ENCODE measurements at places on chromosomes 1 and 21.

DNA sequence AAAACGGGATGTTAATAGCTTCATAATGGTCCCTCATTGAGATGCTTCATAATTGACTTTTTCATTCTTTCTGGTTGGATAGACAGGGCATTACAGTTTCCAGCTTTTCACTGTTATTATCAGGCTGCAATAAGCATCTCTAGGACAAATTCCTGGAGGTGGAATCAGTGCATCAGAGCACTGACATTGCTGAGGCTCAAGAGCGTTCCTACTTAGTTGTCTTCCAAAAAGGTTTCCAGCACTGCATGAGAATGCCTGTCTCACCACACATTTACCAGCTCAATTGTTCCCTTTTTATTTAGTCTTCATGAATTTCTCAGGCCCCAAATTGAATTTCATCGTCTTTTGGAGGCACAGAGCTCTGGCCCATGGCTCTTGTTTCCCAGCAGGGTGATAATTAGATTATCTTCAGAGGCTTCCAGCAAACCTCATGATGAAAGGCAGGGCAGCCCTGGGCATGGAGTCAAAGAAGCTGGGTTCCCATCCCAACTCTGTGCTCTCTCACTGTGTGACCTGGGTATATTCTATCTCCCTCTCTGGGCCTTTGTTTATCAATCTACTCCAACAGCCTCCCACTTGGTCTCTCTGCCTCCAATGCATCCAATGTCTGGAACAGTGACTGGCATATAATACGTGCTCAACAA lies 451.4 kb downstream of the PTPRU start:
- peak; percentile 33 for DNase-seq

- no peak for DNase-seq
Observed at GRCh38 chr1:40899230-40899870, 37.2 kb upstream of the CITED4 start.

GRCh38 chr1:193549081-193549480 lies 362.7 kb upstream of the B3GALT2 start:
- DNase-seq = no peak

GRCh38 chr1:28341591-28341990 lies 12.8 kb downstream of the MED18 start:
- no peak for DNase-seq

GRCh38 chr1:25802915-25803314 lies 2.9 kb downstream of the SELENON start:
- DNase-seq = no peak

GRCh38 chr21:36463991-36464390 lies 15.9 kb downstream of the CLDN14 start:
- no peak for DNase-seq

GRCh38 chr1:171127099-171127498 lies 36.4 kb downstream of the FMO3 start:
- DNase-seq = no peak

GRCh38 chr1:83625646-83626045 lies 373.3 kb downstream of the TTLL7 start:
- no peak for DNase-seq

DNA sequence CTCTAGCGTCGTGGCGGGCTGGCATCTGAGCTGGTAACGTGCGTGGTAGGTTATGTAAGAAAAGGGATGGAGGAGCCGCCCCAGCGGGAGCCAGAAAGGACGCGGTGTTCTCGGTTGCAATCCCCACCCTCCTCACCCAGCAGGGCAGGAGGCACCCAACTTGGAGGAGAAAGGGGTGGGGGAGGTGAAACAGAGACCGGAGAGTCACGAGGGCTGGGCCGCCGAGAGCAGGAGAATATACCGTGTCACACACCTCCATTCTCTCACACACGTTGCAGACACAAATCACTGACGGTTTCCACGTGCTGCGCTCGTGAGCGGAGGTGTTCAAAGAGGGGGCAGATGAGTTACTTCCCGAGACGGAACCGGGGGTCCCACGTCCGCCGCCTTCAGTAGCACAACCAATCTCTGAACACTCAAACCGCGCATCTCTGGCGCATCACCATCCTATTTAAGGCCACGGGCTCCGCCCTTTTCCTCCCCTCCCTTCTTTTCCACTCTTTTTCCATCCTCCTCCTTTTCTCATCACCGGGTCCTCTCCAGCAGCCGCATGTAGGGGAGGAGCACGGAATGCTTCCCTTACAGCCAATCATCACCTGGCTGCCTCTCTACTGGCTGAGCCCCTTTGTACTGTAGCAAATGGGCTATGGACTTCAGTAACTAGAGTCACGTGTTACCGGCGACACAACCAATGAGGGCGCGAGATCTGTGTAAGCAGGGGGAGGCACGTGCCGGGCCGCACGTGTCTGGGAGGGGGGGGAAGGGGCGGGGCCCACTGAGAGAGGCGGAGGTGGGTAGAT lies at the start of gene CIART:
CIART (plus strand) TSS at position 797 of the 800 bp plus-strand sequence. CDS start 714 bp downstream, outside the sequence.
- DNase-seq = peak; percentile 100

DNA sequence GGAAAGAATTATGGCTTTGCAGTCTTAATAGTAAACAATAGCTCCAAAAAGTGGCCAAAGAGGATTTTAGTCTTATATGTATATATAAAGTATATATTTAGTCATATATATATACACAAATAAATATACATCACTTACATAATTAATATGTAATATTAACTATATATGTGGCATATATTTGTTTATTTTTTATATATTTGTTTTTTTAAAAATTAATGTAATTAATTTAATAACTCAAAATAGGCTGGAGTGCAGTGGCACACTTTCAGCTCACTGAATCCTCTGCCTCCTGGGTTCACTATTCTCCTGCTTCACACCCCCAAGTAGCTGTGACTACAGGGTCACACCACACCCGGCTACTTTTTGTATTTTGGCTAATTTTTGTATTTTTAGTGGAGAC lies 532.6 kb downstream of the KCNT2 start:
- DNase-seq = no peak

DNA sequence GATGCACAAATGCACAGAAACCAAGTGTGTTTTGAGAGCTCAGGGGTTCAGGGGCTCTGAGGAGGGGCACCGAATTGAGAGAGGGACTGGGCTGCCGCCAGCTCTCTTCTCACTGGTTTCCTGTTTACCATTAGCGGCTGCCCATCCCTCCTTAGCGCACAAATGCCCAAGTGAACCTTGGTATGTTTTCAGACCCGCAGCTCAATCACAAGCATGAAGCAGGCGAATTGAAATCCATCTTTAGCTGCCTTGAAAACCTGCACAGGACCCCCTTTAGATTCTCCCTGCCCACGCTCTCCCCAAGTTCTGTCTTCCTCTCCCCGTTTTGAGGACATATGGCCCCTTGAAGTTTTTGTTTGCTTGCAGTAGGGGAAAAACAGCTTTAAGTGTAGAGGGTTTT lies 61.1 kb upstream of the ACOT11 start:
- DNase-seq = no peak

GRCh38 chr1:20190256-20191160 lies 4.2 kb upstream of the PLA2G2C start:
- DNase-seq = no peak

GRCh38 chr1:93694819-93695218 lies 13.2 kb upstream of the BCAR3 start:
- DNase-seq = no peak

DNA sequence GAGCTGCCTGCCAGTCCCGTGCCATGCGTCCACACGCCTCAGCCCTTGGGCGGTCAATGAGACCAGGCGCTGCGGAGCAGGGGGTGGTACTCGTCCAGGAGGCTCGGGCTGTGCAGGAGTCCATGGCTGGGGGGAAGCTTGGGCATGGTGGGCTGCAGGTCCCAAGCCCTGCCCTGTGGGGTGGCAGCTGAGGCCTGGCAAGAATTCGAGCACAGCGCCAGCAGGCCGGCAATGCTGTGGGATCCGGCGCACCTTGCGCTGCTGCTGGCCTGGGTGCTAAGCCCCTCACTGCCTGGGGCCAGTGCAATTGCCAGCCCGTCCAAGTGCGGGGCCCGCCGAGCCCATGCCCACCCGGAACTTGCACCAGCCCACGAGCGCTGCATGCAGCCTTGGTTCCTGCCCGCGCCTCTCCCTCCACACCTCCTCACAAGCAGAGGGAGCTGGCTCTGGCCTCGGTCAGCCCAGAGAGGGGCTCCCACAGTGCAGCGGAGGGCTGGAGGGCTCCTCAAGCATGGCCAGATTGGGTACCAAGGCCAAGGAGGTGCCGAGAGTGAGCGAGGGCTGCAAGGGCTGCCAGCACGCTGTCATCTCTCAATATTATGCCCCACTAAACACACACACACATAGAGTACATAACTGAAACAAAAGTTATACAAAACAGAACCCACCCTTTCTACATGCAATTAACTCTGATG lies 307.7 kb downstream of the LMO4 start:
- no peak for DNase-seq

GRCh38 chr21:45550522-45551210 lies 8.4 kb upstream of the SLC19A1 start:
- DNase-seq = no peak

DNA sequence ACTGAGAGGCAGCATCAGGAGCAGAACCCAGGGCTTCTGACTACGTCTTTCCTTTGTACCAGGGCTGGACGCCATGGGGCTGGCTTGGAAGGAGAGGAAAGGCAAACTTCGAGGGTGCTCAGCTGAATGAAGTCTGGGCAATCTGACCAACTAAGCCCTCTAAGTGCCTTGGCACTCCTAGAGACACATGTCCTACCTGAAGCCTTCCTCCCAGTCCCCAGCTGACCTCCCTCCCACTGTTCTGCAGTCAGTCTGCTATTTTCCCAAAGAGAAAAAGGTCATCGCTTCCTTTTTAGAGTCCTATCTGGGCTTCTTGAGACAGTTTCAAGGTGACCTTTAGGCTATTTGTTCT lies 5.2 kb downstream of the SLC9A1 start:
- DNase-seq = no peak

DNA sequence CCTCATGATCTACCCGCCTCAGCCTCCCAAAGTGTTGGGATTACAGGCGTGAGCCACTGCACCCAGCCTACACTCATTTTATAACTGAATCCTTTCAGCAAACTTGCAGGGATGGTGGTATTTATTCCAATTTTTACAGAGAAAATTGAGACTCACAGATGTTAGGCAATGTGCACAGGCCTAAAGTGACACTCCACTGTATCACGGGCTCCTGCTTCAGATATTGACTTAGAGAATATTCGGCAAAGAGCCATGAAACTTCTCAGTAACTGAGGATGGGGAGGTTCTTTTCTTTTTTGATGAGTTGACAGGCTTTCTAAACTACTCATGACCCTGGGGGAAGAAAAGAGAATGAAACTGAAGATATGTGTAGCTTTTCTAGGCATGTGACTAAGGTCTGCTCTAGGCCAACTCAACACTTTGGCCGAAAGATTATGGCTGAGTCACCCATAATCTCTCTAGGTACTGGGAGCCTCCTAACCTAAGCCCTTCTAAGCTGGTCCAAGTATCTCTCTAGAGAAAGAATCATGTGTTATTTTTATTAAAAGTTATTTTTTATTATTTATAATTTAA lies 19.9 kb upstream of the PTCH2 start:
- peak; percentile 55 for DNase-seq

- no peak for DNase-seq
Observed at GRCh38 chr1:216739793-216740192, 16.6 kb upstream of the ESRRG start.

DNA sequence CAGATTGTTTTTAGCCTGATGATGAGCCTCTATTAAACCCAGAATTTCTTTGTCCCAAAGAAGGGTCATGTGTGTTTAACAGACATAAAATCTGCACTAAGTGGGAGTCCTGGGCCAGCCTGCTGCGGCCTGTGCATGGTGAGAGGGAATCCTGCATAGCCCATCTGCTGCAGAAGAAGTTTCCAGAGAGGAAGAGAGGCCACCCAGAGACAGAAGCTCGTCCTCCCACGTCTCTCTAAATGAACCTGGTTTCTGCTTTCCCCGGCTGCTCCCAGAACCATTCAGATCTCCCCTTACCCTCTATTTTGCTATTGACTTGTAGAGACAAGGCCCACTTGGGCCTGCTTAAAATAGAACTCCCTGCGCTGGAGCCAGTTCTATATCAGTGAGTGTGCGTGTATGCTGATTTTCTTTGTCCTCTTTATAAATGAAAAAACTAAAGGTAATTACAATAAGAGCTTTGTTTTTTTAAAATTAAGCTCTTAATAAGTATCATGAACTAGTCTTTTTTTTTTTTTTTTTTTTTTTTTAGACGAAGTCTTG lies 142.8 kb upstream of the RAB4A start:
- DNase-seq = no peak

DNA sequence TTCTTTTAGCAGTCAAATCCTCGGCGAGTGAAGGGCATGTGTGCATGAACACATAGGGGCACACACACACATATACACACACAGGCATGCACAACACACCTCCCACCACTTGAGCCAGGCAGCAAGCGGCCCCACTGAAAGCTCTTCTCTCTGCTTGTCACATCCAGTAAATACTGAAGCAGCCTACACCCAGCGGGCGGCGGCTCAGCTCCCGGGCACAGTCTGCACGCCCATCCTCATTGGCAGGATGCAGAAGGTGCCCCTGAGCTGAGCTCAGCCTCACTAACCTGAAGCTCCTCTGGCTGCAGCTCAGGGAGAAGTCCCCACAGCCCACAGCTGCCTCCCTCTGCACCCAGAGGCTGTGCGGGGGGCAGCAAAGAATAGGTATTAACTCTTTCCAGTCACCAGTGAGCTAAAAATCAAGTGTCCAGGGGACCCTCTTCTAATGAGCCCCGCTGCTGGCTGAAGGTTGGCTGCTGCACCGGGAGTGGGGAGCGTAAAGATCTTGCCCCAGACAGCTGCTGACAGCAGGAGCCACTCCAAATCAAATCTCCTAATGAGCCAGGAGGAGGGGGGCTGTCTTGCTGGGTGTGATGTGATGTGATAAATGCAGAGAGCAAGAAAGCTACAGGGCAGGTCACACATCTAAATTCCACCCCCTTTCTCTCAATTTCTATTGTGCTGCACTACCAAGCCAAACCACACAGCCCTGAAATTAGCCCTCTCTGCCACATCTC lies 12.5 kb downstream of the RGS8 start:
- no peak for DNase-seq

DNA sequence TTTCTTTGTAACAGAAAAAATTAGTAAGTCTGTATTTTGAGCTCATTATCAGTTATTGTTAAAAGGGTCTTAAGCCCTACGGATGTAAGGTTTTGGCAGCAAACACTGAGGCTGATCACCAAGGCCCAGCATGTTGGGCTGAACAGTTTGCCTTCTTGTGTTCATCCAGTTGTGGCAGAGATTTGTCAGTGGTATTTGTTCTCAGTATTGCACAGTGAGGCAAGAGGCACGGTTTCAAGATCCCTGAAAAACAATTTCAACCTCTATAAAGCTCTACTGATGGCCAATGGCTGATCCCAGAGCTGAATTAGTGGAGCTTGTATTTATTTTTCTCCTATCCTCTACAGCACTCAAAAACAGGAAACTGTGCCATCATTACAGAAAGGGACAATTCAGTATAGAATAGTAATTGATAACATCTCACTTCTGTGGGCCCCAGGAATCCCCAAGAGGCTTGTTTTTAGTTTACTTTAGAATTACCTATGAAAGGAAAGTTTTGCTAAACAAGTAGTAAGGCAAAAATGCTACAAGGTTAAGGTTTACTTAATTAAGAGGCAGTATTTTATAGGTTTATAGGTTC lies 191.8 kb upstream of the RAB4A start:
- DNase-seq = no peak

GRCh38 chr1:246418565-246419312 lies 88.3 kb downstream of the SMYD3 start:
- no peak for DNase-seq

GRCh38 chr1:91510754-91511153 lies 10.1 kb downstream of the CDC7 start:
- DNase-seq = no peak
